ENCODE measurements at places on chromosomes 4 and X. TPM values are rescaled to one million over a fixed set of nuclear protein-coding genes. Genes with fewer than 3 reads are reported as not detected.

- peak; percentile 64 for DNase-seq
Measured at GRCh38 chrX:150507251-150507856, 61.1 kb upstream of the MTM1 start.

DNA sequence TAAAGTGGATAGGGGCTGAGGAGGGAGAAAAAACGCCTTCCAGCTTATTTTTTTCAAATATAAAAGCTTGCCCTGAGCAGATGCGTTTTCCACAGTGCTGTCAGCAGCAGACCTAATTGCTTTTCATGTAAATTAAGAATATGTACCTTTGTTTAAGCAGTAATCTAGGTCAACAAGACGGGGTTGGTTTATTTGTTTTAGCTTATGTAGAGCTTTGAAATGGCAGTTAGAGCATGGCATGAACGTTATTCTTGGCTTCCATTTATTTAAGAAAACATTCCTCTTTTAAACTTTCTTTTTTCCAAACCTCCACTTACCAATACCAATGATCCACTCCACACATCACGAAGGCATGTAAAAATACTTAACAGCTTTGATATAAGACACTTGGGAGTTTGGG, 220.3 kb upstream of the TENM3 start:
- no peak for DNase-seq

Gene VEGFD
- 0.26 TPM for total RNA-seq

Gene CT45A3
- total RNA-seq = not detected

Gene ASB12
- total RNA-seq = not detected
